ENCODE measurements at places on chromosomes 4 and X.

- DNase-seq = no peak
Measured at GRCh38 chr4:89438102-89438831, 130.7 kb upstream of the GPRIN3 start.

GRCh38 chr4:124202099-124202498 is 510.4 kb downstream of the ANKRD50 start:
- no peak for DNase-seq

DNA sequence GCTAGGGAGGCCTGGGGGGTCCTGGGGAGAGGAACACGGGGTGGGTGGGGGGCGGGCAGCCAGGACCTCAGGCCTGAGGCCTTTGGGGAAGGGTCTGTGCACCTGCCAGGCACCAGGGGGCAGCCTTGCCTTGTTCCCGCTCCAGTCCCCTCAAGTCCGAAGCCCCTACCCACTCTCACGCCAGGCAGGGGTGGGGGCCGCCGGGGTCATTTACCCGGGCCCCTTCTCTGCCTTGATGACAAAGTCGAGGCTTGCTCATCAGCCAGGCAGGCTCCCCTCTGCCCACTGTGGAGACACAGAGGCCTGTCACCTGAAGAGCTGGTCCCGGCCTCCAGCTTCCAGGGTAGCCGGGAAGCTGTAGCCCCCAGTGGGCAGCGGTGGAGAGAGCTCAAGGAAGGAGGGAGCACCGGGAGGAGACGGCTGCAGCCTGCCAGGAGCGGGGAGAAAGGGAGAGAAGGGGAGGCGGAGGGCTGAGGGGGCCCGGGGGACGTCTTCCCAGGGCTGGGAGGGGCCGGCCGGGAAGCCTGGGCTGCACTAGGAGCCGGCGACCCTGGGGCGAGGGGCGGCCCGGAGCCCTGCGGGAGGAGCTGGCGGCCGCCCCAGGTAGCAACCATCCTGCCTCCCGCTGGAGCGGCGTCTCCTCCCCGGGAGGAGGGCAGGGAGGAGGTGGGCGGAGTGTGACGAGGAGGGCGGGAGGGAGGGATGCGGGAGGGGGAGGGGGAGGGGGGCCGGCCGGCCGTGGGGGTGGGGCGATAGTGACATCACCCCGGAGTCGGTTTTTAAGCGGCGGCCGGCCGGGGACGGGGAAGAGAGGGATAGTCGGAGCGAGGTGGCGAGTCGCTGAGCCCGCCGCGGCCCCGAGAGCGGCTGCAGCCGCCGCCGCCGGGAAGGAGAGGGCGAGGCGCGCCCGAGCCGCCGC is at the start of gene SLC6A8:
SLC6A8 (plus strand) TSS at position 806 of the 919 bp plus-strand sequence. CDS start 649 bp downstream, outside the sequence.
- DNase-seq = no peak

GRCh38 chr4:26088433-26088928 is 174.5 kb downstream of the SMIM20 start:
- no peak for DNase-seq

DNA sequence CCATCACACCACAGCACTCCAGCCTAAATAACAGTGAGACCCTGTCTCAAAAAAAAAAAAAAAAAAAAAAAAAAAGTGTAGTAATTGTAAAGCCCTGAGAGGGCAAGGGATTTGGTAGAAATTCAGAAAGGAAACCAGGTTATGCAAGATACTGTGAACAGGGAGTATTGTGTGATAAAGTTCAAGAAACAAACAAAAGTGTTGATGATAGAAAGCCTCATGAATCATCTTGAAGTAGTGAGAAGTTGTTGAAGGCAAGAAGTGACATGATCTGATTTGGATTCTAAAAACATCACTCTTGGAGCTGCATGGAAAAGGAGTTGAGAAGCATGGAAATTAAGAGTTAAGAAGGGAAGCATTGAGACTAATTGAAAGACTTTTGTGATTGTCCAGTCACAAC is 102.2 kb downstream of the RAP1GDS1 start:
- DNase-seq = no peak

GRCh38 chr4:1042352-1043055 is 31.1 kb downstream of the FGFRL1 start:
- no peak for DNase-seq

- DNase-seq = no peak
Measured at GRCh38 chrX:19899217-19899788, 11.9 kb upstream of the SH3KBP1 start.

DNA sequence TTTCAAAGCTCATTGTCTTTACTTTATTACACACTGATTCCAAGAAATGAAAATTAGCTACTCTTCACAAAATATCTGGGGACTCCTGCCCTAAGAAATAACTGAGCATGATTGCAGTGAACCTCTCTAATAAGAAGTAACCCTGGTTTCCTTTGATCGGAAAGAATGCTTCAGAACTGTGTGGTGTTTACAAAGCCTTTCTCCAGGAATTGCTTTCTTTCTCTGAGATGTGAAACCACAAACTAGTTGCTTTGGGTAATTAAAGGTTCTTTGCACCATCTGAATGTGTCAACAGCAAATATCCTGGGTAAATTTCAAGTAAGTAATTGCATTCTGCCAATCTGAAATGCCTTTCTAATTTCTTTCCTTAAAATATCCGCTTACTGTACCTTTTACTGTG is 292.9 kb upstream of the SLIT2 start:
- no peak for DNase-seq

- DNase-seq = no peak
Measured at GRCh38 chrX:4547213-4547836, 833.9 kb upstream of the PRKX start.

- no peak for DNase-seq
Measured at GRCh38 chr4:14269824-14270223, 642.3 kb upstream of the BOD1L1 start.

Data from SIG-M5 (cell line).